ENCODE measurements at places on chromosomes 4 and X.

DNA sequence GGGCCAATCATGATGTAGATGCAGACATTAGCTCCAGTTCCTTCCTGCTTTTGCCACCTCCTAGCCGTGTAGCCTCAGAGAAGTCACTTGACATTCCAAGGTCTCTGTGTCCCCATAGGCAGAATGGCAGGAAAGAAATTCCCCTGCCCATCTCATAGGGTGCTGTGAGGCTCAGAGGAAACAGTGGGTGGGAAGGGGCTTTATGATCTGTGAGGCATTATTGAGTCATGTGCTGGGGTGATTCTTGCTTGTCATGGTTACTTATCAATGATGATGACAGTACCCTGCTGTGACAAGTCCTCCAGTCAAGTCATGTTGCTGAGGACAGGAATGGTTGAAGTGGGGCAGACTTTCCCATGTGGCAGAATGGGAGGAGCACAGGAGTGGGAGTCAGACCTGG is 63.7 kb downstream of the MSX1 start:
- no peak for DNase-seq

DNA sequence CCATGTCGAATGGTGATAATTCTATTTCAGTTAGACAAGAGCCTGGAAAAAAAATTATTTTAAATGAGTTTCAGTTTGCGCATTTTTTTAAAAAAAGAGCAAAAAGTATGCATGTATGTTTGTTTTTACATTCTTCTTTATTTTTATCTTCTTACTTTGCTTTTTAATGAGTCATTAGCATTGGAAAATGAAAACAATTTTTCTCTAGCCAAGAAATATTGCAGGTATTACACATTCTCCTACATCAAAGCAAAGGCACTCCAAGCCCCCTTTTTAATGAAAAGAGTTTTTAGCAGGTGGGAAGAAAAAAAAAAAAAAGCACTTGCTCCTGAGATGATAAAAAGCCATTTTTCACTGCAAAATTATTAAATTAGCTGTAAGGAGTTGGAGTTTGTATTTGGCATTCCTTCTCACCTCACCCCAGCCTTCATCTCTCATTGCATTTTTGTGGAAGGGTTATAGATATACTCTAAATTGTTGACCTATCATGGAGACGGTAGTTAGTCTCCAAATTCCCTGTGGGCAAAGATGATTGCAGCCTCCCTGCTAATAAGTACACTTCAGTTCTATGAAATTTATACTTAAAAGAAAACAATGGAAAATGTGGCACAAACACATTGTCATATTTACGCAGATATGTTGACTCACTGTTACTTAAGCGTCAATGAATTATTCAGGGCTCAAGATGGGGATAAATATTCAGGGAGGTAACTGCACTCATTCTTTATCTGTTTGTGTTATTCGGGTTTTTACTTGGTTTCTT is 43.8 kb downstream of the PALLD start:
- no peak for DNase-seq

DNA sequence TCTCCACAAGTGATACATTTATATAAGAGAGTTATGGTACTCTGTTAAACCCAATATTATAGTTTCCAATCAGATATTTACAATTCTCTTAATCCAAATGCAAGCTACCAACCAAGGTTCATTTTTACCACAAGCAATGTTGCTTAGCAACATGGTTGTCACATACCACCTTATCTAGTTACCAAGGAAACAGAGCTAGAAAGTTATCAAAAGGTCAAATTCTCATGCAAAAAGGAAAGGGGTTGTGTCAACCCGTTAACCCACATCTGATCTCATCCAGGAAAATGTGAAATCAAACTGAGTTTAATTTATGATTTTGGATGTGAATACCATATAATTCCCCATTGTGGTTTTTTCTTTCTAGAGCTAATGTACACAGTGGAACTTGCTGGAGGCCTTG is 274.1 kb upstream of the MAGEB2 start:
- no peak for DNase-seq

DNA sequence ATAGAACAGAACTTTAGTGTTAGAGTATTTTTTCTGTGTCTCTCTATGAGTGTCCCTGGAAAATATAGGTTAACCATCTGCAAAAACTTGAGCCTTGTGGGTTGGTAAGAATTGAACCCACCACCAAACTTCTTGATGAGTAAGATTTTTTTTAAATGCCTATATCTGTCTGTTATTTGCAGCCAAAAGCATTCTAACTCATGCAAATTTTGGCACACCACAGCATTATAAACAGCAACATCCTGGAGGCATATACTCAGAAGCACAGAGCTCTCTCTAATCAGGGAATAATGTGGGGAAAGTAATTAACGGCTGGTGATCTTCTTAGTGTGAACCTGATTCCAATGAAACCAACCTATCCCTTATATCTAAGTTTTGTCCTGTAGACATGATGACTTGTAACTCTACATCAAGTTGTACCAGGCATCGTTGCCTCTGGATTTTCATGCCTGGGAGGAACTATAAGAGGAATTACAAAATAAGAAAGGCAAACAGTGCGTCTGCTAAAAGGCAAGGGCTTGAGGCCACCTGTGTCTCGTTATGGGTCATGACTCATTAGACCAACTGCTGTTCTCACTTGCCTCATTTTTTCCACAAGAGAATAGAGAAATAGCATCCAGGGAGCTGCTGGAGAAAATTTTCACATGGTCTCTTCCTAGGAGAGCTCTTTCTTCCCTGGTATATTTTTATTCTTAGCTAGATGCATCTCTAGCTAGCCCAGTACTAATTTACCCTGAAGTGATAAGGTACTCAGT is 202.4 kb downstream of the CHIC2 start:
- DNase-seq, result no peak

- DNase-seq, result no peak
These were observed 496.3 kb downstream of the PDGFC start for GRCh38 chr4:156475322-156475721.

GRCh38 chr4:181793096-181793495 is 450.1 kb upstream of the TENM3 start:
- DNase-seq, result no peak

GRCh38 chr4:176052744-176053143 is 12.9 kb upstream of the WDR17 start:
- DNase-seq, result no peak

DNA sequence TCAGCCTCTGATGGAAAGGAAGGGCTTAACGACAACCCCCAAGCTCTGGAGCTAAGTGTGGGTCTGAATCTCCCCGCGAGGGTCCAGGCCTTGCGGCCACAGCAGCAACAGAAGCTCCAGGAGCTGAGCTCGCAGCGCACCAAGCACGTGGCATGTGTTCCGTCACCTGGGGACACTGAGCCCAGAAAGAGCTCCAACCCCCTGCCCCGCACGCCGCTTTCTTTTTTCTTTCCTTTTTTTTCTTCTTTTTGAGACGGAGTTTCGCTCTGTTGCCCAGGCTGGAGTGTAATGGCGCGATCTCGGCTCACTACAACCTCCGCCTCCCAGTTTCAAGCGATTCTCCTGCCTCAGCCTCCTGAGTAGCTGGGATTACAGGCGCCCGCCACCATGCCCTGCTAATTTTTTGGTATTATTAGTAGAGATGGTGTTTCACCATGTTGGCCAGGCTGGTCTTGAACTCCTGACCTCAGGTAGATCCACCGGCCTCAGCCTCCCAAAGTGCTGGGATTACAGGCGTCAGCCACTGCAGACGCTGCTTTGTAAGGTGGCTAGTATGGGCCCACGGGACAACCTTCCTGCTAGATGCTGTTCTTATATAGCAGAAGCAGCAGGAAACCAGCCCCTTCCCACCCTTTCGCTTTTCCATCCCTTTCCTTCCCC is 685 bp upstream of the TNIP2 start:
- DNase-seq, result no peak

DNA sequence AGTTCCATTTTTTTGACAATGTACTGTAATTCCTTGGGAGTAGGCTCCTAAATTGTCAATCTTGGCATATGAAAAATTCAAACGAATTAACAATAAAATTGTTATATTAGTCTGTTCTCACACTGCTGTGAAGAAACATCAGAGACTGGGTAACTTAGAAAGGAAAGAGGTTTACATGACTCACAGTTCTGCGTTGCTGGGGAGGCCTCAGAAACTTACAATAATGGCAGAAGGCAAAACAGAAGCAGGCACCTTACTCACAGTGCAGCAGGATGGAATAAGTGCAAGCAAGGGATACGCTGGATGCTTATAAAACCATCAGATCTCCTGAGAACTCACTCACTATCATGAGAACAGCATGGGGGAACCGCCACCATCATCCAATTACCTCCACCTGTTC is 246.4 kb upstream of the TRAM1L1 start:
- no peak for DNase-seq

GRCh38 chr4:188400451-188400850 is 261.2 kb downstream of the TRIML1 start:
- no peak for DNase-seq

DNA sequence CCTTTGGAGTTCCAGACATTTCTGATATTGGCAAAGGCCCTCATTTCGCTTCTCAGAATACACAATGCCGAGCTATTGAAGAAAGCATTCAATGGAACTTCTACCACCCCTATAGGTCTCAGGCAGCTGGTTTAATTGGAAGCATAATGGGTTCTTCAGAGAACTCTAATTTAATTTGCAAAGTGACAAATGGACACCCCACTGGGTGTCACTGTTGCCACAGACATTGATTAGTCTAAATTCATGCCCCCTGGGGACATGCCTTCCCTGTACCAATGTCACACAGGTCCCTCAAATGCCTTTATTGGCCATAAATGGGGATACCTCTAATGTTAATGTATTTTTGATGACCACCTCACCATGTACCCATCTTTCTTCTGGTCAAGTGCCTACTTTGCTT is 22.9 kb upstream of the TMEM255A start:
- DNase-seq, result no peak

DNA sequence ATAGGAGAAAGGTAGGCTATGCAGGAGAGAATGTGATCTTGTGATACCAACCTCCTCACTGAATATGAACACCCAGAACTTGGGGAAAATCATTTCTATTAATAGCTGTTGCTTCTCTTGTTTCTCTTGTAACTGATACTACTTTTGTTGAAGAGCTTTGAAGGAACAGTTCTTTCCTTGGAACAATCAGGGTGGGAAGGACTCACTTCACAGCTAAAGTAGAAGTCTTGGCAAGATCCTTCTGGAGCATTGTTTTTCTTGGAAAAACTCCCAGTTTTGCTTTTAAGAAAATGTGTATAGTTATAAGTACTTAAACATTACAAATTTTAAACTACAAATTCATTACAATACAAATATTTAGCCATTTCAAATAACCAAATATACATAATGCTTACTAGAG is 19.1 kb upstream of the XK start:
- no peak for DNase-seq

GRCh38 chr4:99633772-99634171 is 23.9 kb downstream of the C4orf54 start:
- no peak for DNase-seq

DNA sequence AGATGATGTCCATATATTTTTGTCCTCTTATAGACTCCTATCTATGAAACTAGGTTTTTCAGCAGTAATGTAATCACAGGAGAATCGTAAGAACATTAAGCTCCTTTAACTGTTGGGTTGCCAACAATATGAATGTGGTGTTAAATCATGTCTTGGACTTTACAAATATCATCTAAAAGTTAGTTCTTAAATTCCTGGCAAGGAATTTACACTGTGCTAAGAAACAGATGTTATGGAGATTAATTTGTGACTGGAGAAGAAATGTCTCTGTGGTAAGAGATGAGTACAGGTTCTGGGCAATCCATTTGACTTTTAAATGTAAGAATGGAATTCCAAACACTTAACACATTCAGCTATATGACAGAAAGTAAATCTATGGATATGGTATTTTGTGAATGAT is 34.6 kb downstream of the CNKSR2 start:
- no peak for DNase-seq

- no peak for DNase-seq
These were observed 86.4 kb upstream of the FAM9C start for GRCh38 chrX:13130816-13131215.

DNA sequence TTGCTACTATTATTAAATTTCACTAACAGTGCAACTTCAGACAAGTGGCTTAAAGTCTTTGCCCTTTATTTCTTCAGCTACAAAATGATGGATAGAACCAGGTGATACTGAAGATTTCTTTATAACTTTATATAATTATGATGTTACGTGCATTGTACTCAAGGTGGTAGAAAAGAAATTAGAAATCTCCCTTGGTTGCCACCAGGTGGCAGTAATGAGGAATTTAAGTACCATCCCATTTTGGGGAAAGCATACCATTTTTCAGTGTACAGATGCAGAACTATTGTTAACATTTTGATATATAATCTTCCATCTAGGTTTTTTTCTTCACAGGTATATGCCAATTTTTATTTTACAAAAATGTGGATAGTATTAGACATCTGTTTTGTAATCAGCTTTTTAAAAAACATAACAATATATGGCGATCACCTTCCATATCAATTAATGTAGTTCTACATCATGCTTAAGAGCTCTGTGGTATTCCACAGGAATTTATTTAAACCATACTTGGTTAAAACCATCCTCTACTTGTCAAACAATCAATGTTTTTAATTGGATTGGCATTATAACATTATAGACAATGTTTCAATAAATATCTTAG is 37.7 kb upstream of the RAB33B start:
- DNase-seq, result no peak

DNA sequence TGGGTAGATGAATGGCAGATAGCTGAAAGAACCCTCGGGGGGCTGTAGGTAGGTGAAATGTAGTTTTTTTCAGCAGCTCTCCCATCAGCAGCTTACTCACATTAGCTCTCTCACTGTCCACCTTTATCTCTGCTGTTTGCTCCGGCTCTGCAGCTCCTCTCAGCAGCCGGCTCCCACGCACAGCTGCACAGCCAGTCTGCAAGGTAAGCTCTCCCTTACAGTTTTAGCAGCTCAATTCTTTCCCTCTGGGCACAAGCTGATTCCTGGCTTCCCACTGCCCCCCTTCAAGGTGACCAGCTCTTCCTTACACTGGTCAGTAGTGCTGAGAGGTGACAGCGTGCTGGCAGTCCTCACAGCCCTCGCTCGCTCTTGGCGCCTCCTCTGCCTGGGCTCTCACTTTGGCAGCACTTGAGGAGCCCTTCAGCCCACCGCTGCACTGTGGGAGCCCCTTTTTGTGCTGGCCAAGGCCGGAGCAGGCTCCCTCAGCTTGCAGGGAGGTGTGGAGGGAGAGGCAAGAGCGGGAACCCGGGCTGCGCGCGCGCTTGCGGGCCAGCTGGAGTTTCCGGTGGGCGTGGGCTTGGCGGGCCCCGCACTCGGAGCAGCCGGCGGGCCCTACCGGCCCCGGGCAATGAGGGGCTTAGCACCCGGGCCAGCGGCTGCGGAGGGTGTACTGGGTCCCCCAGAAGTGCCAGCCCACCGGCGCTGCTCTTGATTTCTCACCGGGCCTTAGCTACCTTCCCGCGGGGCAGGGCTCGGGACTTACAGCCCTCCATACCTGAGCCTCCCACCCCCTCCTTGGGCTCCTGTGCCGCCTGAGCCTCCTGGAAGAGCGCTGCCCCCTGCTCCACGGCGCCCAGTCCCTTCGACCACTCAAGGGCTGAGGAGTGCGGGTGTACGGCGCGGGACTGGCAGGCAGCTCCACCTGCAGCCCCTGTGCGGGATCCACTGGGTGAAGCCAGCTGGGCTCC is 393.6 kb downstream of the CENPC start:
- DNase-seq, result no peak

- no peak for DNase-seq
These were observed 7.7 kb upstream of the ARAP2 start for GRCh38 chr4:36251983-36252382.

- no peak for DNase-seq
These were observed 15.1 kb downstream of the MCUB start for GRCh38 chr4:109574931-109575804.

GRCh38 chrX:49257074-49257790 is 7.3 kb downstream of the FOXP3 start:
- no peak for DNase-seq

All from T-helper 22 cell (primary cell).